ENCODE measurements at places on chromosomes 16 and 17.

DNA sequence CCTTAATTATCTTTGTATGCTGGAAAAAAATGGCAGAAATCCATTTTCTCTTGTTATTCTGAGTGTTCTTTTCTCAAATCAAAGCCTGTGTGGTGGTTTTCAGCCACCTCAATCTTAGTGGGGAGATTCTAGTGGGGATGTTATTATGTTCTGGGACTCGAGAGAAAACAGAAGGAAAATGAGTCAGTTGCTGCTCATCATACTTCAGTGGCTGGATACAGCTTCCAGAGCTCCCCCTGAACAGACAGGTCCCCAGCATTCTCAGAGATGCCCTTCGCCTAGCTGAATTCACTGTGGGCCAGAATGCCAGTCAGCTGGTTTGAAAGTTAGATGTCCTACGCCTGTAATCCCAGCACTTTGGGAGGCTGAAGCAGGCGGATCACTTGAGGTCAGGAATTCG, 8.5 kb downstream of the ST6GALNAC1 start:
- DNase-seq = peak; percentile 22

GRCh38 chr17:42286411-42287221, 1.7 kb upstream of the STAT5A start:
- DNase-seq = no peak

DNA sequence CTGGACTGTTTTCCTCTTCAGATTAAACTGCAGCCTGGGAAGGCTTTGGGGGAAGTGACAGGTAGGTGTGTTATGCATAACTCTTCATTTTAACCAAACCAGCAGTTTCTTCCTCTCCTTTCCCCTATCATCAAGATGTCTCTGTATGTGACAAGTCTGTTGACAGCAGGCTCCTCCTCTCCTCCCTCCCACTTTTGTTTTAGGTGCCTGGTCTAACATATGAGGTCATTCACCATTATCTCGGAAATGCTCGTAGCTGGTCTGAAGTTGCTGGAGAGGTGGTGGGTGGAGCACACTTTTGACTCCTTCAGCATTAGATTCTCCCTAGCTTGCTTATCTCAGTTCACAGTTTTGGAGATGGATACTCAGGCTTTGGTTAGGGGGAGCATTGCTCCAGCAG, 571.0 kb upstream of the EEF2KMT start:
- DNase-seq = no peak

DNA sequence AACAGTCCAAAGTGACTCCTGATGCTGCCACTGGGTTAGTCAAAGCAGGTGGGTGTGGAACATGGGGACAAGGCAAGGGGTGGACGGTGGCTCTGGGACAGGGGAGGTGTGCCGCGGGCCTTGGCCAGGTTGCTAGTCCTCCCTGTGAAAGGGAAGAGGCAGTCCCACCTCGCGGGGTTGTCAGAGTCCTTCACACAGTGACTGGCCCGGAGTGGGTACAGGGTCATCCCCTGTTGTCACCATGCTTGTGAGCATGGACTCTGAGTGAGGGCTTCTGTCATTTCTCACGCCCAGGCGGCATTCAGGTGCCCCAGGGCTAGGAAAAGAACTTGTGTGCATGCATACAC, 3.1 kb upstream of the ZNF469 start:
- no peak for DNase-seq

- DNase-seq = peak; percentile 2
Observed at GRCh38 chr16:82580298-82580890, 46.4 kb upstream of the CDH13 start.

- DNase-seq = no peak
Observed at GRCh38 chr17:3033248-3033640, 30.2 kb downstream of the OR1D5 start.

DNA sequence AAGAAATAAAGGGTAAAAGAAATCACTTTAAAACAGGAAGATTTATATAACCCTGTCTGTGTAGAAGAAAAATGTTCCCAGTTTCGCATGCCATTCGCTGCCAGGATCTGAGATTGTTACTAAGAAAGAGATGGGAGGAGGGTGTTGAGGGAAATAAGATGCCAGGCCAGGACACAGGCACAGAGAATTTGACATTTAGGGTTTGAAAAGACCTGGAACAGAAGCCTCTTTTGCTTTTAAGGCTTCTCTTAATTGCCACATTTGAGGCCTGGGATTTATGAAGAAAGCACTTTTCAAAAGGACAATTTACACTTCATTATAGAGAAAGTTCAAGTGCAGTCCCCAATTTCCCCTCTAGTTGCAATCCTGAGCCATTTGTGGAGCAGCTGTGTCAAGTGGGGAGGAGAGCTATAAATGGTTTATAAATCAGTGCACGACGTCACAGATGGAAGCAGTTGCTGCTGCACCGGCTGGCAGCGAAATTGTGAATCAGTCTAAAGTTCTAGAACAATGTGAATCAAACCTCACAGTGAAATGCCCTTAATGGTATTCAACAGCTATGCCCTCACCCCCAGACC, 26.5 kb upstream of the C16orf87 start:
- DNase-seq = peak; percentile 53

DNA sequence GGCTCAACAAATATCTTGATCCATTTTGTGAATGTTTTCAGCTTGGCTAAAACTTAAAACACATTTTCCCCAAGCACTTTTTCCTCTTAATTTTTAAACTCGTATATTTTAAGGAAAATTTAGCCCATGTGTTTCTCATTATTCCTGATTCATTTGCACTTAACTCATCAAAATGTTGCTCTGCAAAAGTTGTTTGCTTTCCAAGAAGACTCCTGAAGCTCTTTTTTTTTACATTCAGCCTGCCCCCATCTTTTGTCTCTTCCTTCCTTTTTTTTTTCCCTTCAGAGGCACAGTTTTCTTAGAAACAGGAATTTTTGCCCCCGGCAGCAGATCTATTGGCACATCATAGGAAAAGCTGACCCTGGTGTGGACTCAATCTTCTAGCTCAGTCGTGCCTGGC, 155.0 kb upstream of the SALL1 start:
- no peak for DNase-seq

DNA sequence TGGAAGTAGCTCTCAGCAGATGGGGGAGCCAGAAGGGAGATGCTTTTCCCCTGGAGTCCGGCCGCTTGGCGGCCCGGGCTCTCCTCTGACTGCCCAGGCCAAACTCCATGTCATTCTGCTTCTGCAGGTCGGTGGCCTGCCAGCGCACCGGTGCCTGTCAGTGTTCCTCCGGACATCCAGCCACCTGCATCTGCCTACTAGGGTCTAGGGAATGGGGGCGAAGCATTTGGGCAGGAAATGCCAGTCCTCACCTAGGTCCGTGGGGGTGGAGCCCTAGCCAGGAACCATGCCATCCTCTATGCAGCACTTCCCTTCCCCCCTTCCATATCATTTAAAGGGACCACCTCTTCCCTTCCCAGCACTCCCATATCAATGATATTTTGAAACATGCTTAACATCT, 34.2 kb downstream of the GJC1 start:
- DNase-seq = no peak

- no peak for DNase-seq
Observed at GRCh38 chr17:74040729-74041128, 162.7 kb upstream of the RPL38 start.

DNA sequence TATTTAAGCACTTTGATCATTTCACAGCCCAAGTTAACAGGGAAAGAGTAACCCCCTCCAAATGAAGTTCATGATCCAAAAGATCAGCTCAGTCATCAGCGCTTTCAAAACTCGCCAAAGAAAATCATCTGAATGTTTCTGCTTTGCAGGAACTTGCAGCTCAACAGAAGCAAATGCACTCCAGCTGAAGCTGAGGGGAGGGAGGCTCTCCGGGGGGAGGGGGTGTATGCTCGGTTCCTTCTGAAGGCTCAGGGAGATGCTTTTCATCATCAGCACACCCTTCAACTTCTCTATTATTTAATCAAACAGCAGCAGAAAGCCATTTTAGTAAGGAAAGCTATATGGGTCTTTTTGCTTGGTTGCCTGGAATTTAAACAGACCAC, 24.4 kb upstream of the ERN1 start:
- DNase-seq = no peak

DNA sequence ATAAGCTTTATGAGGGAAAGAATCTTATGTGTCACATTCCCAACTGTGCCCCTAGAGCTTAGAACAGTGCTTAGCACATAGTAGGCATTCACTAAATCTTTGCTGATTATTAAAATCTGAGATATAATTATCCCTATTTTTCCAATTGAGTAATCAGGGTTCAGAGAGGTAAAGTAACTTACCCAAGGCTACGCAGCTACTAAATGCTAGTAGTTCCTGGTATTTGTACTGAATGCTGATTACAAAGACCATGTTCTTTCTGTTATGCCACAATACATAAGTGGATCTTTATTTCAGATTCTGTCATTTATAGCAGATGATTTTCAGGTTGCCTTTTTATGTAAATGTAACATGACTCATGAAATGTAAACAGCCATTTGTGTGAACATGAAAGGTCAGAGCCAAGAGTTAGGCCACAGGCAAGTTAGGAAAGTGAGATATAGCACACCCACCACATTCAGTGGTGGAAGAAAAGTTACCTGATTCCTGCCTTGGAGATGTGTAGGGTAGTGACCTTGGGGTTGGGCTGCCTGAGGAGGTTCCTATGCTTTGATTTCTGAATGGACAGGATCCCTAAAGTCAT, 77.2 kb downstream of the FTO start:
- DNase-seq = no peak

DNA sequence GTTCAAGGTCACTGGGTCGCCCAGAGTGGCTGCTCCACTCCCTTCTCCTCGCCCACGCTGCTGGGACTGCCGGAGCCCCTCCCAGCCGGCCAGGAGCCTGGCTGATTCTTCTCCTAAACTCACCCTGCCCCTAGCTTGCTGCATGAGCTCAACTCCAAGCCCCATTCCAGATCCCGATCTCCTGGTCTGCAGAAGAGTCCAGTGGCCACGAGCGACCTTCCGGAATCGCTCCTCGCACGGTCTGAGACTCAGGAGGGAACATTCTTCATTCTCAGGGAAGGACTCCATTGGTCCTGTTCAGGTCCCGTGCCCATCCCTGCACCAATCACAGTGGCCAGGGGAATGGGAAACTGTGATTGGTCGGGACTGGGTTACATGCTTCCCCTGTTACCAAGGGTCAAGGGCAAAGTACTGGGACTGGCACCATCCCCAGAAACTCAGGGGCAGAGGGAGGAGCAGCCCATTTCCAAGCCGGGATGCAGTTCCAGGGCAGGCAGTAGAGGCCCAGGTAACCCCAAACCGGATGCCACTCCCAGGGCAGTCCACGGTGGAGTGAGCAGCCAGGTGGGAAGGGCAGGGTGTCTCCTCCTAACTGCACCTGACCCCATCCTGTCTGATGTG, 24.5 kb upstream of the CIBAR2 start:
- DNase-seq = no peak

- no peak for DNase-seq
Observed at GRCh38 chr17:11712456-11712855, 114.2 kb downstream of the DNAH9 start.

GRCh38 chr16:89024546-89025060, 47.6 kb upstream of the CBFA2T3 start:
- DNase-seq = no peak

GRCh38 chr17:57554826-57555635, 190.1 kb downstream of the CCDC182 start:
- DNase-seq = no peak

DNA sequence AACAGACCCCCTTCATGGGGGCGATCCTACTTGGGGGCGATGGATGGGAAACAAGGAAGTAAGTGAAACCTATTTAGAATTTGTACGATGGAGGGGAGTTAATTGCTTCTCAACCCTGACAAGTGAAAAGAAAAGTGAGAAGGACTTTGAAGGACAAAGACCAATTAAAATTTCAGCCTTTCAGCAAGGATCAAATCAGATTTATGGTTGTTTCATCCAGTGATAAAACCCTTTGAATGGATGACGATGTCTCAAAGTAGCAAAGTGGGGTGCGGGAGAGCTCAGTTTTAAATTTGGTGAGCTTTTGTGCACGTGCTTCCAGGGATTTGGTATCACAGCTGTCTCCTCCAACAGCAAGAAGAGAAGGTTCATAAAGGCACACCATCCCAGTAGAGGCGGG, 51.7 kb downstream of the CMIP start:
- DNase-seq = no peak

DNA sequence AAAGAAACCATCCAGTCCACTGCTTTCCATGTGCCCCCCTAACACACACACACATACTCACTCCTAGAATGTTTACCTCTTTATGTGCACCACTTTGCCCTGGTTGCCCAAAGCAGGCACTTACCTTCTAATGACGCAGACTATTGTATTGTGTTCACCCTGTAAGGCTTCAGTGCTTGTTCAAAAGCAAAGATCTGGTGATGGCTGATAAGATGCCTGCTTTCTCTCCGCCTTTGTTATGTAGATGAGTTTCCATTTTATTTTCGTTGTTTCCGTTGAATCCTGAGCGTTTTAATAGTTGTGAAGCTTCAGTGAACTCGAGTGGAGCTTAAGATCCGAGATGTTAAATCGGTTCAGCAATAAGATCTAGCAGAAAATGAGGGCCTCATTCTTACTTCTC, 452.7 kb downstream of the TMEM114 start:
- DNase-seq = no peak

- DNase-seq = peak; percentile 45
Observed at GRCh38 chr16:30927789-30928378, 4.5 kb downstream of the FBXL19 start.

- peak; percentile 36 for DNase-seq
Observed at GRCh38 chr16:50467943-50468748, 80.0 kb upstream of the NKD1 start.

GRCh38 chr17:5257124-5257523, 22.5 kb upstream of the SCIMP start:
- no peak for DNase-seq

- DNase-seq = no peak
Observed at GRCh38 chr17:6996256-6997011, 585 bp downstream of the ALOX12 start.

- DNase-seq = no peak
Observed at GRCh38 chr17:4003131-4003500, 38.9 kb upstream of the ATP2A3 start.

GRCh38 chr17:75845058-75845711, 981 bp upstream of the UNC13D start:
- DNase-seq = peak; percentile 76

GRCh38 chr16:17162560-17162959, 308.2 kb downstream of the XYLT1 start:
- no peak for DNase-seq

DNA sequence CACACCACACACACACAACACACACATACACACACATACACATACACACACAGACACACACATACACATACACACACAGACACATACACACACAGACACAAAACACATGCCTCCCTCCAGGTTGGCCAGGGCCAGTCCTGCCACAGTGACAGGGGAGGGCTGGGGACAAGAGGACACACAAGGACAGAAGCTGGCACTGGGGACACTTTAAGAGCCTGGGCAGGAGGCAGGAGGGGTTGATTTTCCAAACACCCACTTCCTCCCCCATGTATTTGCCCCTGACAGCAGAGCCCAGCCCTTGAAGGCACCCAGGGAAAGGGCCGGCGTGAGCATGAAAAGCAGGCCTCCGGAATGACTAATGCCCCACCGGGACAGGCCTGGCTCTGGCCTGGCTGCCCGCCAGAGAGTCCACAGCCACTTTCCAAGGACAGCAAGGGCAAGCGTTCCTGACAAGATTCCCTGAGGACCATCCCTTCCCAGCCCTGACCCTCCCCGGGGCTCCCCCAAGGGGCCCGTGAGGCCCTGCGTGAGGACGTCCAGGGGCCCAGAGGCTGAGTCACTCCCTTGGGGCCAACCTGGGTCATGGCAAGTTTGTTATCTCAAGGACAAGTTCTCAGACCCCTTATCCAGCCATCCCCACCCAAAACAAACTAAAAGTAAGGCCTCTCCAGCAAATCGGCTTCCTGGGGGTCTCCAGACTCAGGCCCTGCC, 235.6 kb downstream of the ZNF423 start:
- peak; percentile 98 for DNase-seq

GRCh38 chr17:37089956-37090355, 141.2 kb downstream of the AATF start:
- no peak for DNase-seq

GRCh38 chr16:17389384-17389783, 81.4 kb downstream of the XYLT1 start:
- peak; percentile 69 for DNase-seq

All from fibroblast of skin of back (primary cell).